ENCODE measurements at places on chromosomes 1 and 21.

GRCh38 chr1:172909606-172910326 lies 141.0 kb downstream of the TNFSF18 start:
- DNase-seq, result no peak

DNA sequence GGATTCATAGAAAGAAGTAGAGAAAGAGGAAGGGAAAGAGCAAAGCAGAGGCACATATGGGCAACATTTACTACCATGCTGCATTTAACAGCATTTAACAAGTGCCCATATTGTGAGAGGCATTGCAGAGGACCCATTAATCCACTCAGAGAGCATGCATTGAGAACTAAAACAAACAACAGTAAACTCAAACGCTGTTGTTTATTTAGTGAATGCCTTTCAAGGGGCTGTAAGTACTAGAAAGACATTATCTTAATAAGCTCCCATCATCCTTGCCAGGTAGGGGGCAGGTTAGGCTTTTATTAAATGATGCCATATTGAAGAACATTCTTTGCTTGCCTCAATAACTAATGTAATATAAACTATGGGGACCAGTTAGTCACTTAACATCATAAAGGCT lies 254.3 kb upstream of the DAB1 start:
- DNase-seq, result no peak

DNA sequence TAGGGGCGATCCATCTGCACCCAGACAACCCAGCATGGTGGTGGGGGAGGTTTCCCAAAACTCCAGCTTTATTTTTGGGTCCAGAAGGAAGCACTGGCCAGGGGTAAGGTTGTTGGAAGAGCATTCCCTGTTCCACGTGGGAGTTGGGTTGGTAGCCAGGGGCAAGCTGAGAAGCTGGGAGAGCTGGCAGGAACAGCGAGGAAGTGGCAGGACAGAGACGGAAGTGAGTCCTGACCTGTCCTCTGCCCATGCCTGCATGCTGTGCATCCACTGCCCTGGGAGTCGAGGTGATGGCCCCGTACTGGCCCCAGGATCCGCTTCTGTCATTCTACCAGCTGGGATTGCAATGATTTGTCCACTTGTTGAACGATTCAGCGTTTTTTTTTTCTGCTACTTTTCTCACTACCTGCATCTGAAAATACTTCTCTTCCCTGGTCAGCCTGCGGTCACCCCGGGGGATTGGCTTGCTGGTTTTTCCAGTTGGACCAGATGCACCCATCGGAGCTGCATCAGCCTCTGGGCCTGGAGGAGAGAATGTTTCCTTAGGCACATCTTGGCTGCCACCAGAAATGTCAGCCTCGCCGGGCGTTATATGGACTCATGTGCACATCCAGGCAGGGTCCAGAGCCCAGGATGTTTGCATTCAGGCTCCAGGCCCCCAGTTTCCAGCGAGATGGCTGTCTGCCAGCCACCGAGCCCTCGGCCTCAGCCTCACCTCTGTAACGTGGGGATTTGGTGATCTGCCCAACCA lies 28.3 kb upstream of the TMPRSS2 start:
- DNase-seq, result no peak

DNA sequence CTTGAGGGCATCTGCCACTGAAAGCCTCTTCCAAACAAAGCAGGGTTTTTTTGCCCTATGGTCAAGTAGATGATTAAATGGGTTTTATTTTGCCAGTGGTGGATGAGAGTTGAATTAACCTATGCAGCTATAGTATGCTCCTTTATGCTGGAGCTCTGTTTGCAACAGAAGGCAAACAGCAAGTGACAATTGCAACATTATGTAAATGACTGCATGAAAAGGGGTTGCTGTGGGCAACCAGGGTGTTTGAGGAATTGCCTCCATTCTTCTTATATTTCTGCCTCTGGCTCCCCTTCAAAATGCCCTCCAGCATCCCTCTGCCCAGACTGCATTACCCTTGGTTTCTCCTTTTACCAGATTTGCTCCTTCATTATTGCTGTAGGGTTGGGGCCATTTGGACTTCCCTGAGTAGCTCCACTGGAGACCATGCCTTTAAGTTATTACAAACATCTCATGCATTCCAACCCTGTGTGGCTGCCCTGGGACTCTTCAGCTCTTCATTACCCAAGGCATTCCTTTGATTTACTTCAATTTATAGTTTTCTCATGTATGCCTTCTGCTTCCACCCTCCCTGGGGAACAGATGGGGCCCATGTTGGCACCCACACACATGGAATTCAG lies 398.4 kb downstream of the PRDM2 start:
- no peak for DNase-seq

DNA sequence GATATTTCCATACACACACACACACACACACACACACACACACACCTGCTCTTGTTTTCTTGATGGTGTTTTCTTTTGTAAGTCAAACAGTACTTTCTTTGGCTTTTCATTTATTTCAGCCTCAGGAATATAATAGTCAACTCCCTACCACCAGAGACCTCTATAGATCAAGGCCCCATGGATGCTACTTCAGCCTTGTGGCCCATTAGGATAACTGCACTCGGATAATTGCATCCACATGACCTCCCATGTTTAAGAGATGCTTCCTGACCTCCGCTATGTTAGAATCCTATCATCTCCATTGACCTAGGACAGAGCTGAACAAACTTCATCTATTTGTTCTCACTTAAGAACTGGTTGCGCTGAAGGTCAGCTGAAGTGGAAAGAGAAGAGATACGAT lies 1094.0 kb upstream of the B3GALT2 start:
- no peak for DNase-seq

GRCh38 chr1:34262023-34262853 lies 85.5 kb downstream of the C1orf94 start:
- no peak for DNase-seq
